ENCODE measurements at places on chromosomes 11 and 22. TPM values are rescaled to one million over a fixed set of nuclear protein-coding genes. Genes with fewer than 3 reads are reported as not detected.

SCUBE1 gene
- 0.68 TPM for total RNA-seq

- DNase-seq: no peak
These were observed 170.6 kb upstream of the SOX6 start for GRCh38 chr11:16526947-16527346.

DNA sequence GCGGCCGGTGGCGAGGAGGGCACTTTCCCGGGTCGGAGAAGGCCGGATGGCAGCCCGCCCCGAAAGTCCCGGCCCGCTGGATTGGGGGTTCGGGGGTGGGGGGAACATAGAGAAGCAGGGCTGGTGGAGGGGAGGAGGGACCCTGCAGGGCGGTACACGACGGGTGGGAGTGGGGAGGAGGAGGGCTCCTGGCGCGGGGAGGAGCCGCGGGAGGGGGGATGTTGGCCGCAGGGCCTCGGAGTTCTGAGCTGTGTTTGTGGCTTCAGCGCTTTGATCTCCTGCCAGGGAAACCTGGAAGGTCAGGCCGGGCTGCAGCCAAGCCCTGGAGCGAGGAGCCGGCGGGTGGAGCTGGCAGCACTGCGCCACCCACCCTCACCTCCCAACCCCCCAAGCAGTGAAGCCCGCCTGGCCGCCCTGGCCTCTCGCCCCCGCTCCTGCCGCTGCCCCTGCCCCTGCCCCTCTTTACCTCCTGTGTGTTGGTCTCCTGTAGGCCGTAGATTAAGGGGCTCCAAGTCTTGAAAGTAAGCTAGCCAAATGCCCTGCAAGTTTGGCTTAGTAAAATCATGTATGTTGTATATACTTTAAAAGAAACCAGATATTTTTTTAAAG is 30.9 kb downstream of the C22orf31 start:
- peak; percentile 84 for DNase-seq

- DNase-seq: no peak
These were observed 37.8 kb downstream of the STIM1 start for GRCh38 chr11:3893311-3893710.

DNA sequence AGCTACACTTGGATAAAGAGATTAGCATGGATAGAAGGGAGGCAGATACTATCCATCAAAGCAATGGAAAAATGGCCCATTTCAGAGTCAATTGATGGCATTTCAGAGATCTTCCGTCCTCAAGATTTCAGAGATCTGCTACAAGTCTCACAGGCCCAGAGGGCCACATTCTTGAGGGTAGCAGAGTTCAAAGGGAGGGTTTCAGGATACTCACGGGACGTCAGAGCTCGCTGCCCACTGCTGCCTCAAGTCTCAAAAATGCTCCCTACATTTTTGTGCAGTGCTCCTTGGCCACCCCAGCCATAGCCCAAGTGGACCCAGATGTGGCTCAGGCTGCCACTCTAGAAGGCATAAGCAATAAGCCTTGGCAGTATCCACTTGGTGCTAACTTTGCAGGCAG is 24.9 kb downstream of the RTL6 start:
- no peak for DNase-seq

- no peak for DNase-seq
These were observed 28.4 kb upstream of the SIK2 start for GRCh38 chr11:111573821-111574249.
